ENCODE measurements at places on chromosomes 6 and 20. TPM values are rescaled to one million over a fixed set of nuclear protein-coding genes. Genes with fewer than 3 reads are reported as not detected.

The CST4 gene
- total RNA-seq, result 0.23 TPM

The PRPH2 gene
- not detected for total RNA-seq

The GPANK1 gene
- 11.5 TPM for total RNA-seq

The BHLHE23 gene
- not detected for total RNA-seq

The PLEKHG1 gene
- total RNA-seq, result 6.8 TPM

The ECT2L gene
- 0.16 TPM for total RNA-seq

The ENTPD6 gene
- 80.4 TPM for total RNA-seq

DNA sequence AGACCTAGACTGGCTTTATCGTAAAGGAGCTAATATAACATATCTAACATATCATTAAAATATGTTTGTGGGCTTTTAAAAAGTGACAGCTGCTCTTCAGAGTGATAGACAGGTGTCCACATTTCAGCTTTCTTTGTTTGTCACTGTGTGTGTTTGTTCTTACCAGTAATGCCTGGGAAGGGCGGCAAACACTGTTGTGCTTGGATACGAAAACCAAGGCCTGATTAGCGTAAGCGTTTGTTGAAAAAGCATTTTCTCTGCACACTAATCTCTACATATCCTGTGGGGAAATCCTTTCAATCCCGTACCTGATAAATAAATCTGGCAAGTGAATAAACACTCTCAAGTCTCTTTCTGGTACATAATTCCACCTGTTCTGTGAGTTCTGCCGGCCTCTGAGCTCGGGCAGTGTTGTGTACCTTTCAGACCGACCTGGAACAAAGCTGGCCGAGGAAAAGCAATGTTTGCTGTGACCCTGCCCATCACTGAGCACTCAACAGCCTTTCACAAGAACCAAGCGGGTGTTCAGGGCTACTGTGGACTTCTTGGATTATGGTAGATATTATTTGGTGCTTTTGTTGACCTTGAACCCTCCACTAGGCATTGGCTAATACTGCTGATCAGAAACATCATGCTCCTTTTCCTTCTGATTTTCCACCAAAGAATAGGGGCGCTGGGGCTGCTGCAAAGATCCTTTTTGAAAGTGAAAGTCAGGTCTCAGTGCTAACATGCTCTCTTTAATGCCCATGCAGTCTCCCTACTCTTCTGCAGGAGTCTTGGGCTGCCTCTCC, 100.4 kb downstream of the CD83 start:
- peaks cover 11% of the 10 kb centered on the region for H3K4me1 ChIP-seq
- no peak overlapping the region for H3K27ac ChIP-seq
- no peaks in the 10 kb centered on the region for H3K36me3 ChIP-seq
- no peak for DNase-seq

DNA sequence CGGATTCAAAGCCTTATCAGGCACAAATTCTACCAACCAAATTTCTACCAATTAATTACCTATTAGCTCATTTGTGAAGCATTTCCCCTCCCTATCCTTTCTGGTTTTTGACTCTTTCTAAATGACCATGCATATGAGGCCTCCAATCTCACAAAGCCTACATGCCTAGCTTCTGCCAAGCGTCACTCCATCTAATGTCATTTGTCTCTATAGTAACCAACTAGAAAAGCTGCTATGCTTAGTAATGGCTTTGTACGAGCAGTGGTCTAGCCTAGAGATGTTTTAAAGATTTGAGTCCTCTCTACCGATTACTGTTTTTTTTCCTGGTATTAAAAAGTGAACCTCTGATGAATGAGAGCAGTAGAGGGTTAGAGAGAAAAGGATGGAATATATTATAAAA, 4.8 kb upstream of the ASF1A start:
- H3K27ac ChIP-seq, result no peak overlapping the region
- H3K36me3 ChIP-seq, result no peaks in the 10 kb centered on the region
- H3K27me3 ChIP-seq, result no peaks in the 10 kb centered on the region
- peaks cover 8% of the 10 kb centered on the region for H3K4me1 ChIP-seq
- no peak for DNase-seq
- H3K4me3 ChIP-seq, result no peak overlapping the region

DNA sequence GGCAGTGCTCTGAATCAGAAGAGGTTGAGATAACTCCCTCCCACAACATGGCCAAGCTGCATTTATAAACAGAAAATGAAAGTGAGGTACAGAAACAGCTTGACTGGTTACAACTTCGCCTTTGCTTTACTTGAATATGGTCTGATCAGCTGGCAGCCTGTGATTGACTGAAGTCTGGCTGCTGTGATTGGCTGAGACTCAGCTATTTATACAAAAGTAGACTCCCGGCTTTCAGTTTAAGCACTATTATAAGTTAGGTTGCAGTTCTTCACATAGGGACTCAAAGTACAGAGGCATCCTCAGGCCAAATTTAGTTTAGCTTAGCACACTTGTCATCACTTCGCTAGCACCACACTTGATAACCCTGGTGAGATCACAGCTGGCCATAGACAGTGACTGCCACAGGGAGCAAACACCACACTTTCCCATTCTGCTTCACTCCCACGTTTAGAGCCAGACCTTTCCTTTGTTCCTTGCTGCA, 362.6 kb downstream of the EPM2A start:
- no peak overlapping the region for H3K27ac ChIP-seq
- no peak overlapping the region for H3K4me3 ChIP-seq
- H3K4me1 ChIP-seq, result peaks cover 4% of the 10 kb centered on the region
- H3K27me3 ChIP-seq, result no peaks in the 10 kb centered on the region

DNA sequence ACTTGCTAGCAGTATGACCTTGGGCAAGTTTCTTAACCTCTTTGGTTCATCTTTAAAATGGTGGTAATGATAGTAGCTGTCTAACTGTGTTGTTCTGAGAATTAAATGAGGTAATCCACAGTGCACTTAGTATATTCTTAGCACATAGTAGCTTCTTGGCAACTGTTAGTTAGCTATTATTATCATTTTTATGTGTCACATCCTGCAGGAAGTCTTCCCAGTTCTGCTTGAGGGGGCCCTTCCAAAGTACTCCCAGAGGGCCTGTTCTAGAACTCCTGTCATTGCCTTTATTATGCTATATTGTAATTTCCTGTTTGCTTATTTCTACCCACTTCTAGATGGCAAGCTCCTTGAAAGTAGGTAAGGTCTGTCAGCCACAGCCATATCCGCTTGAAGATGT, 30.6 kb downstream of the ANKS1A start:
- no peak overlapping the region for H3K27ac ChIP-seq
- no peaks in the 10 kb centered on the region for H3K27me3 ChIP-seq
- no peaks in the 10 kb centered on the region for H3K36me3 ChIP-seq
- no peaks in the 10 kb centered on the region for H3K4me1 ChIP-seq
- H3K4me3 ChIP-seq, result no peak overlapping the region

DNA sequence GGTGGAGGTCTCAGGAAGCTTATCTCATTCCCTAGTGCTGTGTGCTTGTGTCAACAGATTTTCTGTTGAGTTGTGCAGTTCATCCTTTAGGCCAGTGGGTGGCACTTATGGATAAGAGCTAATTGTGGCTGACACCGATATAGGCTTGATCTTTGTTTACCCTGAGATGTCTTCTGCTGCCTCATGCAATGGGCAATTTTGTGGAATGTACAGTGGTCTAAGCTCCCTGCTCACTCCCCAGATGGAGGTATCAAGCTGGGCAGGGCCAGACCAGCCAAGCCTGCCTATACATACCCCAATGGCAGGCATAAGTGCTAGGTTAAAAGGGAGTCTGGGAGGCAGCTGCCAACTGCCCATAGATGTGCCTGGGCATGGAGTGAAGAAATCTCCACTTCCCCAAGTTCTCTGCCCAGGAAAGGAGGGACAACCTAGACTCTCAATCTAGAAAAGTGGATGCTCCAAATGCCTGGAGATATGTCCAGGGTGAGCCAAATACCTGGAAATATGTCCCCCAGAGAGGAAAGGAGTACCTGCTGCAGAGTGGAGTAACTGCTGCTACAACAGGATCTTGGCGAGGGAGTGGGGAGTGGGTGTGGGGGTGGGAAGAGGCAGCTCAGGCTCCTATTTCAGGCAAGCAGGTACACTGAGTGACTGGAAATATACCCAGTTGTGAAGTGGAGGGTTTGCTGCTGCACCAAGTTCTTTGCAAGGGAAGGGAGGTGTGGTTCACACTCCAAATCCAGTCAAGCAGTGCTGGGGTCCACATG, 53.2 kb upstream of the ARG1 start:
- no peak overlapping the region for H3K27ac ChIP-seq
- peak; percentile 61 for DNase-seq
- H3K36me3 ChIP-seq, result no peaks in the 10 kb centered on the region
- no peaks in the 10 kb centered on the region for H3K27me3 ChIP-seq
- no peaks in the 10 kb centered on the region for H3K4me1 ChIP-seq

GRCh38 chr20:63056236-63057170, 49.7 kb upstream of the BHLHE23 start:
- H3K36me3 ChIP-seq, result no peaks in the 10 kb centered on the region
- H3K4me3 ChIP-seq, result no peak overlapping the region
- no peaks in the 10 kb centered on the region for H3K4me1 ChIP-seq
- DNase-seq, result peak; percentile 43

DNA sequence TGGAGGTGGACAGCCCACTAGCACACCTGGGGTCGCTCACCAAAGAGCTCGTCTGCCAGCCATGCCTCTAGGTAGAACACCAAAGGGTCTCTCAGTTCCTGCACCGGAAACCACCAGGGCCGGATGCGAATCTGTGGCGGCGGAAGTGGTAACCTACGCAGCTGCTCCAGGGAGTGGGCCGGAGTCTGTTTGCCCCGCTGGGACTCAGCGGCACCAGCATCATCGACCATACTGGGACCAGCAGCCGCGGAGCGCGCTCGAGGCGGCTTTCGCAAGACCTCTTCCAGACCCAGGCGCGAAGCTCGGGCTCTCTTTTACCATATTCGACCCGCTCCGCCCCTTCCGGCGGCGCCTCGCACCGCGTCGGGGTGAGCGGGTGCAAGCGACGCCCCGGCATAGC, at the start of gene OOEP:
Gene OOEP (minus strand): TSS at position 335 of the 400 bp plus-strand sequence. CDS start 105 bp downstream, at position 230.
- no peaks in the 10 kb centered on the region for H3K27me3 ChIP-seq
- no peak within 1 kb of the TSS for H3K27ac ChIP-seq
- H3K36me3 ChIP-seq, result no peaks in the 10 kb centered on the region
- no peaks in the 10 kb centered on the region for H3K4me1 ChIP-seq

- H3K27ac ChIP-seq, result no peak overlapping the region
- no peaks in the 10 kb centered on the region for H3K36me3 ChIP-seq
- no peak overlapping the region for H3K4me3 ChIP-seq
- H3K27me3 ChIP-seq, result no peaks in the 10 kb centered on the region
- no peak for DNase-seq
- H3K4me1 ChIP-seq, result no peaks in the 10 kb centered on the region
Measured at GRCh38 chr6:31352683-31353383, 4.1 kb downstream of the HLA-B start.

GRCh38 chr20:36153736-36154699, 522 bp upstream of the EPB41L1 start:
- H3K27me3 ChIP-seq, result no peaks in the 10 kb centered on the region
- H3K4me3 ChIP-seq, result peak overlapping the region; percentile 76
- peaks cover 22% of the 10 kb centered on the region for H3K4me1 ChIP-seq

GRCh38 chr6:144951730-144952437, 666.7 kb downstream of the UTRN start:
- H3K27me3 ChIP-seq, result no peaks in the 10 kb centered on the region
- no peak overlapping the region for H3K27ac ChIP-seq
- no peak overlapping the region for H3K4me3 ChIP-seq
- no peaks in the 10 kb centered on the region for H3K4me1 ChIP-seq
- no peak for DNase-seq
- H3K36me3 ChIP-seq, result no peaks in the 10 kb centered on the region

DNA sequence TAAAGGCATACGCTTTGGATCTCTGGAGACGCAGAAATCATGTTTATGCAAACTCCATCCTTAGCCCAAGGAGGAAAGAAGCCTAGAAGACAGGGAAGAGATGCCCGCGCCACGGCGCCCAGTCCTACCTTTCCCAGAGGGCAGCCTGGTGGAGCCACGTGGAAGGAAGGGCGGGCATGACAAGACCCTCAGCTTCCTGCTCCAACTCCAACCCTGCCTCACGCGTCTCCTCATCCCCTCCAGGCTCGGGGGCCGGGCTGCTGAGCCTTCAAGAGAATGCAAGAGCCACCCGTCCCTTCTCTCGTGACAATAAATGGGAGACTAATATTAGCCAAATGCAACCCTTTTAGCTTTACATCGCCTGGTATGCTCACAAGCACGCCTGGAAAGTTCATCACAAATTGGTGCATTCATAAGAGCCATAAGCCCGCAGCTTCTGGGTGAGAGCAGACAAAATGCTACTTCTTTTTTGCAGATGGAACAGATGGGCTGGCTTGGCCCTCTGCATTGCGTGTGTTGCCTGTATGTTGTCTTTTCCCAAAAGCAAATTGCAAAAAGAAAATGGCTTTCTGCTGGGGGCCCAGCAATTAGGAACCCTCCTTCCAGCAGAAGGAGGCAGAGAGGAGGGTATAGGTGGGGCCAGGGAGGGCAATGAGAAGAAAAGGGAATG, 8.2 kb upstream of the NTSR1 start:
- H3K4me3 ChIP-seq, result no peak overlapping the region
- H3K27me3 ChIP-seq, result no peaks in the 10 kb centered on the region
- H3K27ac ChIP-seq, result no peak overlapping the region
- no peak for DNase-seq

DNA sequence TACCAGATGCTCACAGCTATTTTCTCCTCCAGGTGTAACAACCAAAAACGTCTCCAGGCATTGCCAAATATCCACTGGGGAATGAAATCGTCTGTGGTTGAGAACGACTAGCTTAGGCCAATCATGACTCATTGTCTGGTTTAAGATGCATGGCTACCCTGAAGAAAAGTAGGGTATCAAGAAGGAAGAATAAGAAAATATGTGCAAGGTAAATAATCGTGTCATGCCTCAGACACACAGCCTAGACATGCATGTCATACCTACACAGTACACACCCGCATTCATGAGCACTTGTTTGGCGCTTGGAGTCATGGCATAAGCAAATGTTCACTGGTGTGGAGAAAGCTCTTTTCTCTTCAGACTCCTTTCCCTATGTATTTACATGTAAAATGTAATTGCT, 745.7 kb downstream of the MAFB start:
- no peaks in the 10 kb centered on the region for H3K27me3 ChIP-seq
- no peak overlapping the region for H3K27ac ChIP-seq
- H3K4me1 ChIP-seq, result no peaks in the 10 kb centered on the region
- H3K4me3 ChIP-seq, result no peak overlapping the region

DNA sequence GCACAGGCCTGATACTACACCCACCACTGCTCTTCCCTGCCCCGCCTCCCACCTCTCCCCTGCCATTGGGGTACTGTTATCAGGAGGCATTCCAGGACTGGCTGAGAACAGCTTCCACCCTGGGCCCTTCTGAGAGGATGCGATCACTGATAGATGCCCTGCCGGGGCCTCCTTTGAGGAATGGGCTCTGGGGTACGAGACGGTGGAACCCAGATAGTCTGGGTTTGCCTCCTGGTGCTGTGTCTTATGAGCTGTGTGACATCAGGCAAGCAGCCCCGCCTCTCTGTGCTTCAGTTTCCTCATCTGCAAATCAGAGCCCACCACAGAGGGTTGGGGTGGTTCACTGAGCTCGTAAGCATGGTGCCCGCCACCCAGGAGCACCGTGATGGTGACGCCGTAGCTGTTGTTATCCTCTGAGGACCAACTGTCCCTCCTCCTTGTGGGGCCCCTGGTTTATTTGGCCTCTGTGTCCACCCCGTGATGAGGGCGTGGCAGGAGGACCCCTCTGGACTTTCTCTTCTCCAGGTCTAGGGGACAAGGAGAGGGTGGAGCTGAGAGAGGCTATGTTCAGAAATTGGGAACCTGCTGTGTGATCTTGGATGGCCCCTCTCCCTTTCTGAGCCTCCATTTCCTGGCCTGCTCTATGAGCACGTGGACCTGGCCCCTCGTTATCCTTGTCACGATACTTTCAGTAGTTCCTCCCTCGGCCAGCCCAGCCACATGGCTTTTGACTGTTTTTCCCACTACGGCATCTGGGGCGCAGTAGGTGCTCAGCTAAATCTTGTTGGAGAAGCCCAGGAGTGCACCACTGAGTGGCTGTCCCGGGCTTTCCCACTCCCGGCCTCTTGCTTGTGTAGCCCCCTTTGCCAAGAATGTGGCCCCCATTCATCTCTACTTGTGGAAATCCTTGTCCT, 18.3 kb downstream of the SRC start:
- peaks cover 2% of the 10 kb centered on the region for H3K4me1 ChIP-seq
- DNase-seq, result no peak
- H3K36me3 ChIP-seq, result peaks cover 7% of the 10 kb centered on the region
- H3K4me3 ChIP-seq, result no peak overlapping the region
- no peak overlapping the region for H3K27ac ChIP-seq
